ENCODE measurements at places on chromosomes 11 and 22.

- DNase-seq: no peak
Observed at GRCh38 chr11:114302663-114303062, 6.5 kb downstream of the NNMT start.

GRCh38 chr22:36840106-36840505 lies 20.7 kb upstream of the NCF4 start:
- no peak for DNase-seq

GRCh38 chr22:50216055-50216683 lies 15.4 kb downstream of the SELENOO start:
- no peak for DNase-seq

DNA sequence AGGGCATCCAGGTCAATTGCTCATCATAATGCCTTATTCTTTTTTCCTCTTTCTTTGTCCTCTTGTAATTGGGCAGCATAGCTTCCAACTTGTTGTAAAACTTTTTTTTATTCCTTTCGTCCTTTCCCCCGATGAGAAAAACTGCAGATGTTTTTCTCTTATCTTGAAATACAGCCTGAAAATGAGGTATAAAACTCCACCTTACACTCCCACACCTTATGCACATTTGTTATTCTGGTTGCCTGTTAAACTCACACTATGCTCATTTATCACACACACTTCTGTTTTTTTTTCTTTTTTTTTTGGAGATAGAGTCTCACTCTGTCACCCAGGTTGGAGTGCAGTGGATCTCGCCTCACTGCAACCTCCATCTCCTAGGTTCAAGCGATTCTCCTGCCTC lies 1.9 kb upstream of the OR51A2 start:
- DNase-seq: no peak

- no peak for DNase-seq
Observed at GRCh38 chr22:27778294-27779090, 23.1 kb downstream of the MN1 start.

- no peak for DNase-seq
Observed at GRCh38 chr11:117851852-117852251, 24.6 kb downstream of the FXYD6 start.

All from HT1080 (cell line).